ENCODE measurements at places on chromosomes 11 and 22.

GRCh38 chr11:31450841-31451240, 58.6 kb downstream of the IMMP1L start:
- DNase-seq, result no peak

GRCh38 chr22:31326877-31327276, 19.3 kb downstream of the PATZ1 start:
- DNase-seq, result no peak

- DNase-seq, result no peak
These were observed 6.5 kb downstream of the SF1 start for GRCh38 chr11:64771861-64772260.

GRCh38 chr11:128824191-128825049, 42.7 kb downstream of the KCNJ1 start:
- no peak for DNase-seq
